ENCODE measurements at places on chromosomes 4 and X.

- no peak for DNase-seq
These were observed 40.9 kb downstream of the EGF start for GRCh38 chr4:109953556-109953955.

- peak; percentile 44 for DNase-seq
These were observed 1.2 kb downstream of the CD38 start for GRCh38 chr4:15779306-15779705.

- no peak for DNase-seq
These were observed 137.4 kb upstream of the STIM2 start for GRCh38 chr4:26723216-26723615.

- DNase-seq: no peak
These were observed 18.9 kb upstream of the GPR101 start for GRCh38 chrX:137052643-137053235.

- DNase-seq: peak; percentile 39
These were observed 43.6 kb downstream of the RBM47 start for GRCh38 chr4:40586034-40586433.

DNA sequence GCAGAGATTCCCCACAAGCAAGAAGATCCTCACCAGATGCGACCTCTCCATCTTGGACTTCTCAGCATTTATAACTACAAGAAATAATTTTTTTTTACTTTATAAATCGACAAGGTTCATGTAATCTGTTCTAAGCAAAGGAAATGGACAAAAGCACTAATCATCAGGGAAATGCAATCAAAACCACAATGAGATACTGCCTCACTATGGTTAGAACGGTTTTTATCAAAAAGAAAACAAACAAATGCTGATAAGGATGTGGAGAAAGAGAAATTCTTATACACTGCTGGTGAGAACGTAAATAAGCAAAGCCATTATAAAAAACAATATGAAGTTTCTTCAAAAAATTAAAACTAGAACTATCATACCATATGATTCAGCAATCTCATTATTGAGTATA lies 1382.6 kb downstream of the ARAP2 start:
- no peak for DNase-seq

- DNase-seq: no peak
These were observed 216.2 kb upstream of the BMP3 start for GRCh38 chr4:80814266-80814665.

All from MV-4-11 (cell line).